LNCaP clone FGC (cell line): ENCODE measurements at places on chromosomes 4 and X.
A peak's percentile ranks its signal among the peaks of the same experiment; 100 is the strongest.

DNA sequence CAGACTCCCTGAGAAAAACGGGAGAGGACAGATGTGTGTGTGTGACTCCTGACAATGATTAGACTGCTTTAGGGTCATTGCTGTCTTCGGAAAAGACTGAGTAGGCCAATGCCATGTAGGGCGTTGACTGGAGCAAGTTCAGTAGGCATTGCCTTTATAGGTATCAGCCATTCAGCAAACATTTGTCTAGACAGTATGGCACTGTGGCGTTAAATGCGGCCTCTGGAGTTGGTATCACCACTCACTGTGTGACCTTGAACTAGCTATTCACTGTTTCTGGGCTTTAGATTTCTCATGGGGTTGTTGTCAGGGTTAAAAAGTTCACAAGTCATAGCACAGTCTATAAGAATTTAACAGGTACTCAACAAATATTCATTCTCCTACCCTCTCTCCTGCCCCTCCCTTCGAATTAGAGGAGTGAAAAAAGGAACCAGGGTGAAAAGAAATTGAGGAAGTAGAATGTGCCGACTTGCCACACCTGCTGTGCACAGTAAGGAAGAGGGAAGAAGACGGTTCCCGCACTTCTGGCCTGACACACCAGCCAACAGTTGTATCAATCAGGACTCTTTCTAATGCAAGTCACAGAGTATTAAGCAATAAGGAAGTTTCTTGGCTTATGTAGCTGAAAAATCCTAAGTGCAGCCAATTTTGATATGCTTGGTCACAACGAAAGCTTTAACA lies 83.2 kb upstream of the PLAC8 start:
- DNase-seq, result no peak

DNA sequence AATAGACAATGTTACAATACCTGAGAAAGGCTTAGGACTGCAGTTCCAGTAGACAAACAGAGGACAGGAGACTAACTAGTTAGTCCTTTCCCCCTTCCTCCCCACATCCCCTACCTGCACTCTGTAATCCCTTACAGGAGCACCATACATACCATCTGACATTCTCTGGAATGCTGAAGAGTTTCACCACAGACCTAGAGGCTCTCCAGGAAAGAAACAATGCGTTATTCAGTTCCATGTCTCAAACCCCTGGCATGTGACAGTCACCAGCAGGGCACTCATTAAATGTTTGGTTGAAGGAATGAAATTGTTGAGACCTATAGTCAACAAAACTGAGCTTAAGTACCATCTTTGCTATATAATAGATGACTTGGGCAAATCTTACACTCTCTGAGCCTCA lies 100.2 kb upstream of the USP38 start:
- DNase-seq, result no peak

GRCh38 chr4:76201276-76201675 lies 12.3 kb downstream of the SCARB2 start:
- no peak for DNase-seq

DNA sequence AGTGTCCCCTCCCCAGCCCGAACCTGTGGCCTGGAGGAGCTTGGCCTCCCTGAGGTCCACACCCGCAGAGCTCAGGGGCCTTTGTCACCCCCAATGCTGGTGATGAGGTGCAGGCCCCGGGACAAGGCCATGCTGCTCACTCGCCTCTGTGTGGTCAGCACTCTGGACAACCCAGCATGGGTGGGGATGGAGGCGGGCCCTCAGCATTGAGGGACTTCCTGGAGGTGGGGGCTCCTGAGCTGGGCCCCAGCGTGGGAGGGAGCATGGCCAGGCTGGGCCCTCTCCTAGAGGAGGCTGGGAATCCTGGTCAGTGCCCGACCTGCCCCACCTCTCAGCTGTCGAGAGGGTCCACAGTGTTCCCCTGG lies 30.6 kb downstream of the TACC3 start:
- DNase-seq, result no peak

DNA sequence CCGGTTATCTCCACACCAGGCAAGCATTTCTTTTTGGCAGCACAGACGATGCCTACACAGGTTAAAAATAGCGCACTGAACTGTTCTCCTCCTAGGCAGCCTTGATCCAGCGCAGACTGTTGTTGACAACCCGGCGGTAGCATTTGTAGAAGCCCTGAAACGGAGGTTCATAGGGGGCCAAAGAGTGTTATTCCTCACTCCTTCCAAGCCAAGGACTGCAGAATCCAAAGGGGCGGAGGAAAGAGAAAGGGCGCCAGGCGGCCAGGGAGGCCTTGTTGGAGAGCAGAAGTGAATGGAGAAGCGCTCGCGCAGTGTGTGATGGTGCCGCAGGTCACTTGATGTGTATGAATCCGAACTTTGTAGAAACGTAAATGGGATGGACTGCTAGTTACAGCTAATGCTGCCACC lies 82.7 kb downstream of the TENM3 start:
- DNase-seq, result no peak

- no peak for DNase-seq
These were observed 46.0 kb downstream of the EIF2S3 start for GRCh38 chrX:24100713-24101112.

DNA sequence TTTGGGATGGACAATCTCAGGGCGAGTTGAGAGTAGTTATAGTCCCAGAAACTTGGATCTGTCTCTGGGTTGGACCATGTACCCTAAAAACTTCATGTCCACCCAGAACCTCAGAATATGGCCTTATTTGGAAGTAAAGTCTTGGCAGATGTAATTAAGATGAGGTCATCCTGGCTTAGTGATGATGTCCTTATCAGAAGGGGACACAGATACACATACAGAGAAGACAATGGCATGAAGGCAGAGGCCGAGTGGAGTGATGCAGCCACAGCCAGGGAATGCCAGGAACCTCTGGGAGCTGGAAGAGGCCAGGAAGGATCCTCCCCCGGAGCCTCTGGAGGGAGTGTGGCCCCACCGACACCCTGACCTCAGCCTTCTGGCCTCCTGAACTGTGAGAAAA lies 61.2 kb upstream of the STX18 start:
- DNase-seq, result no peak

DNA sequence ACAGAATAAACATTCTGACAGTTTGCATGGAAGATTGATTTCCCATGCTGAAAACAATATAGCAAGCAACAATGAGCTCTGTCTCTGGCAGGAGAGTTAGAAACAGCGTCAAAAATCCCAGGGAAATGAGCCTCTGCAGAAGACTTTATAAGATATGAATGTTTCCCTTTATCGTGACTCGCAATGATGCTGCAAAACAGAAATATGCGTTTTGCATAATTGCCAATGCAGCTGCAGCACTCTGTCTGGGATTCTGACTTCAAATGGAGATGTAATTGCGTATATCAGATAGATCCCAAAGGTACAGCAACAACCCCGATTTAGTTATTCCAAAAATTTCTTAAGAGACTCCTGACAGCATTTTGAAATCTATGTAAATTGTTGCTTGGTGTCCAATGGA lies 702.4 kb upstream of the EPHA5 start:
- DNase-seq, result no peak

DNA sequence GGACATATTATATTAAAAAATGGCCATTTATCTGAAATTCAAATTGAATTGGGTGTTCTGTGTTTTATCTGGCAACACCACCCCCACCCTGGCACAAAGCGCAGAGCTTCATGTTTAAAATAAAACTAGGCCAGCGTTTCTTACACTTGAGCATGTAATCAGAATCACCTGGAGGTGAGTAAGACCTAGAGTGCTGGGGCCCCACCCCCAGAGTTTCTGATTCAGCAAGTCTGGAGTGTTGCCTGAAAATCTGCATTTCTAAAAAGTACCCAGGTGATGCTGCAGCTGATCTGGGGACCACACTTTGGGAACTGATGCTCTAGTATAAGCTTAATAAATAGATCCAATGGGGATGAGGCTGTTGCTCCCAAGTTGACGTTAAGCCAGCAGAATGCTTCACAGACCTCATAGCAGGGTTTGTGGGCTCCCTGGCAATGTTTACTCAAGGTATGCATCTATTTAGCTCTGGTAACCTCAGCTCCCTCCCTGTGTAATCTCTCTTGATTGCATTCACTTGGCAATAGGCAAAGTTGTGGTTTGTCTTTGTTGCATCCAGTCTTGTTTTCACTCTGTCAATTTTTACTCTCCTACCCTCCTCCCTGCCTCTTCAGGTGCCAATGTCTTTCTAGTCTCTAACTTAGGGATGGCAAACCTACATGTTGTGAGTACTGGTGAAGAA lies 99.8 kb upstream of the TEX13D start:
- DNase-seq, result no peak

DNA sequence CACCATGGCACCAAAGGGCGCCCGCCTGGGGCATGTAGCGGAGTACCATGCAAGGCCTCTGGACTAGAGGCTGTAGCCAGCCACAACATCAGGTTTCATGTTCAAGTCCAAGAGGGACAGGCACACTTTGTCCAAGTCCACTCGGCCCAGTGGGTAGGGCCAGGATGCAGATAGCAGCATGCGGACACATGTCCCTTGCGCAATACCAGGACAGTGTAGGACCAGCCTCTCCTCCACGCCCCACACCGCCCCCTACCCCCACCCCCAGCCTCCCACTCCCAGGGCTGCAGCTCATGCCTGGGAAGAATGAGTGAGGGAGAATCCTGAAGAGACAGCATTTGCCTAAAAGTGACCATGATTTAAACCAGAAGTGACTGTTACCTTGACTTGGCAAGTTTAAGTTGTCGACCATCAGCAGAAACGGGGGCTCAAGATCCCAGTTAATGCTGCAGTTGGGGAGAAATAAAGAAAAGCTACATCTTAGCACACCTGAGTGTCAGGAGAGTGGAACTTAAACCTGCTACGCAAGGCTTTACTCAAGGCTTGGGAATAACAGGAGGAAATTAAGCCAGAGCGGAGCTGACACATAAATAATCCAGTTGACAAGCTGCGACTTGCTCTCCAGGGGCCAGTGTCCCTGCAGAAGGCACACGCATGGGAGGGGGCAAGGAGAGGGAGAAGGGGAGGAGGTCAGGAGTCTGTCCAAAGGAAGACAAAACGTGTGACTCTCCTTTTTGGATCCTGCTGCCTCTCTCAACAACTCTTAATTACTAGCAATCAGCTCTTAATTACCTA lies 221.7 kb downstream of the BCOR start:
- DNase-seq, result no peak

- no peak for DNase-seq
These were observed 30.4 kb upstream of the QRFPR start for GRCh38 chr4:121411151-121411744.

DNA sequence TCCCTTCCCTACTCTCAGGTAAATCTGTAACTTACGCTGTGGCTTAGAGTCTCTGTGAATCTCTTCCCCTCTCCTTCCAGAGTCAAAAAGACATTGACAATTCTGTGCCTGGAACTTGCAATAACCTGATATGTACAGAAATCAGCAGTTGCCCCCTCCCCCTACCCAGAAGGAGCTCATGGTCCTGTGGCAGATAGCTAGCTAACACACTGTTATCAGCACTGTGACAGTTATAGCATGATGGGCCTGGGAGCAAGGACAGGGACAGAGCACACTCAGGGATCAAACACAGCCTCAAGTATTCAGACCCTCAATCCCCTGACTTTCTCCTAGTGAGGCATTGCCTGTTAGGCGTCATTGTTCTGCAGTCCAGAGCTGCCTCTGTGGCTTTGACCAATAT lies 18.7 kb upstream of the MAGEA10 start:
- DNase-seq, result no peak

- DNase-seq, result peak; percentile 7
These were observed 169.0 kb upstream of the BCOR start for GRCh38 chrX:40266490-40267333.
